Thoracic aorta endothelial cell (primary cell): ENCODE measurements at places on chromosomes 2 and 18. TPM values are rescaled to one million over a fixed set of nuclear protein-coding genes. Genes with fewer than 3 reads are reported as not detected.

Gene SCN7A
- total RNA-seq = not detected in 2 replicates

Gene ZNF513
- 7.4 and 10.7 TPM in 2 replicates for total RNA-seq

Gene DIPK1C
- total RNA-seq = not detected in 2 replicates

Gene ZDBF2
- 19.2 and 21.4 TPM in 2 replicates for total RNA-seq

Gene PJVK
- 0.80 and 1.5 TPM in 2 replicates for total RNA-seq

Gene MOGAT1
- total RNA-seq = not detected in 2 replicates

Gene RHOB
- 522 and 664 TPM in 2 replicates for total RNA-seq

Gene CHRND
- not detected in 2 replicates for total RNA-seq

Gene HOXD13
- not detected in 2 replicates for total RNA-seq

Gene EML6
- total RNA-seq = 0.72 and 0.80 TPM in 2 replicates

Gene SCYGR4
- not detected in 2 replicates for total RNA-seq

Gene SS18
- 92.8 and 98.8 TPM in 2 replicates for total RNA-seq

Gene SIX3
- not detected in 2 replicates for total RNA-seq

Gene AGXT
- total RNA-seq = not detected in 2 replicates

Gene RAMP1
- total RNA-seq = not detected in 2 replicates

Gene ZNF2
- 5.1 and 5.6 TPM in 2 replicates for total RNA-seq

Gene TRPM8
- not detected in 2 replicates for total RNA-seq

Gene GALNT13
- 0.27 and 4.2 TPM in 2 replicates for total RNA-seq

Gene ASPRV1
- total RNA-seq = 0.13 and 0.14 TPM in 2 replicates

Gene IHH
- total RNA-seq = 0.13 TPM in 1 of 2 replicates, not detected in the other

Gene IL37
- not detected in 2 replicates for total RNA-seq

Gene KHK
- 2.4 and 3.4 TPM in 2 replicates for total RNA-seq

Gene TAF1B
- total RNA-seq = 60.1 and 70.2 TPM in 2 replicates

Gene AOX1
- 6.9 and 8.6 TPM in 2 replicates for total RNA-seq

Gene PRSS56
- not detected in 2 replicates for total RNA-seq

Gene CD8B2
- not detected in 2 replicates for total RNA-seq

Gene MTLN
- total RNA-seq = 42.3 and 44.8 TPM in 2 replicates

Gene TMEM198
- total RNA-seq = not detected in 2 replicates

Gene MRPL30
- 56.0 and 63.3 TPM in 2 replicates for total RNA-seq

Gene CROCC2
- not detected in 2 replicates for total RNA-seq

Gene CRYGC
- not detected in 2 replicates for total RNA-seq

Gene TUBA3E
- not detected in 2 replicates for total RNA-seq

Gene SPATS2L
- total RNA-seq = 52.8 and 56.6 TPM in 2 replicates

Gene LHCGR
- not detected in 2 replicates for total RNA-seq

Gene GBX2
- total RNA-seq = 4.2 and 11.6 TPM in 2 replicates

Gene MFSD6
- total RNA-seq = 6.6 and 10.0 TPM in 2 replicates

Gene ACOXL
- not detected in 2 replicates for total RNA-seq

Gene KLHL41
- total RNA-seq = 0.29 and 0.40 TPM in 2 replicates

Gene PLEKHB2
- 103 and 106 TPM in 2 replicates for total RNA-seq

Gene ZSWIM2
- total RNA-seq = not detected in 2 replicates

Gene LOXHD1
- not detected in 2 replicates for total RNA-seq

Gene NT5DC4
- total RNA-seq = not detected in 2 replicates
